GM23338 (cell line): ENCODE measurements at places on chromosomes 3 and 15. TPM values are rescaled to one million over a fixed set of nuclear protein-coding genes. Genes with fewer than 3 reads are reported as not detected.

GRCh38 chr15:67152429-67152828 is 87.0 kb downstream of the SMAD3 start:
- 0 out of 2 replicates have a peak, but pooled peaks cover 4% of the 10 kb centered on the region for H3K27me3 ChIP-seq
- DNase-seq = no peak
- no peak overlapping the region for H3K4me3 ChIP-seq
- peak overlapping the region; percentile 22; the same call in 1 of the 2 replicates for H3K27ac ChIP-seq
- H3K36me3 ChIP-seq = no peaks in the 10 kb centered on the region

DNA sequence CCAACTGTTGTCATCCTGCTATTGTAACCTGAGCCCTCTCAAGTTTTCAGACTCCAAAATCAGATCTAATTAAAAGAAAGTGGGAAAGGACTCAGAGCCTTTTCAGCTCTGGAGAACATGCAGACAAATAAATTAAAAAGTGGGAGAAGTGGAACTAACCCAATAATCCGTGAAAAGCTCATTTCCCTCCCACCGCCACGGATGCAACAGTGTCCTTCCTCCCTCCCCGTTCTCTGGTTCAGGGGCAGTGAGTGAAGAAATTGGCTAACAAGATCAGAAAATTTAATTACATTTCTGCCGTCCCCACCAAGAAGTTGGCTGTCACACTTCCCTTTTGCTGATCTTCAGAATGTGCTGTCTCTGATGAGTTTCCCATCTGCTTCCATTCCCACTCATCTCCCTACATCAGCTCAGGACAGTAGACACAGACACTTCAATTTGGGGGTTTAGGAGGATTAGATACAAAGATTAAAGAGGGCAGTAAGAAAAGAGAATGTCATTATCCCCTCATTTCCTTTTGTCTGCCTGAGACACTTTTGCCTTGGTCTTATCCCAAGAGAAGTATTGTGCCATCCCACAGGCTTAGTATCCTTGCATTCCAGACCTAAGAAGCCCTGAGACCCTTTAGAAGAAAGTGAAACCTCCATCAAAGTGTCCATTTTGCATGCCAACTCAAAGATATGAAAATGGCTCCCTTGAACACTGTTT is 335.7 kb upstream of the PPP2R3A start:
- H3K4me3 ChIP-seq = no peak overlapping the region
- DNase-seq = no peak
- H3K27me3 ChIP-seq = no peaks in the 10 kb centered on the region
- H3K4me1 ChIP-seq = no peaks in the 10 kb centered on the region
- no peaks in the 10 kb centered on the region for H3K36me3 ChIP-seq

GRCh38 chr3:183826448-183827250 is 1.3 kb upstream of the MAP6D1 start:
- H3K27me3 ChIP-seq = peaks cover 13% of the 10 kb centered on the region
- no peak overlapping the region for H3K4me3 ChIP-seq
- DNase-seq = peak; percentile 29
- no peaks in the 10 kb centered on the region for H3K36me3 ChIP-seq

- H3K36me3 ChIP-seq = no peaks in the 10 kb centered on the region
- DNase-seq = no peak
- no peaks in the 10 kb centered on the region for H3K27me3 ChIP-seq
- peaks cover 13% of the 10 kb centered on the region for H3K4me1 ChIP-seq
Observed at GRCh38 chr15:90055182-90055581, 47.1 kb downstream of the IDH2 start.

GRCh38 chr3:185555101-185555501 is 2.7 kb upstream of the LIPH start:
- H3K4me1 ChIP-seq = peaks cover 7% of the 10 kb centered on the region; the same call in 1 of the 2 replicates
- DNase-seq = no peak
- H3K36me3 ChIP-seq = no peaks in the 10 kb centered on the region
- no peaks in the 10 kb centered on the region for H3K27me3 ChIP-seq
- H3K27ac ChIP-seq = no peak overlapping the region

DNA sequence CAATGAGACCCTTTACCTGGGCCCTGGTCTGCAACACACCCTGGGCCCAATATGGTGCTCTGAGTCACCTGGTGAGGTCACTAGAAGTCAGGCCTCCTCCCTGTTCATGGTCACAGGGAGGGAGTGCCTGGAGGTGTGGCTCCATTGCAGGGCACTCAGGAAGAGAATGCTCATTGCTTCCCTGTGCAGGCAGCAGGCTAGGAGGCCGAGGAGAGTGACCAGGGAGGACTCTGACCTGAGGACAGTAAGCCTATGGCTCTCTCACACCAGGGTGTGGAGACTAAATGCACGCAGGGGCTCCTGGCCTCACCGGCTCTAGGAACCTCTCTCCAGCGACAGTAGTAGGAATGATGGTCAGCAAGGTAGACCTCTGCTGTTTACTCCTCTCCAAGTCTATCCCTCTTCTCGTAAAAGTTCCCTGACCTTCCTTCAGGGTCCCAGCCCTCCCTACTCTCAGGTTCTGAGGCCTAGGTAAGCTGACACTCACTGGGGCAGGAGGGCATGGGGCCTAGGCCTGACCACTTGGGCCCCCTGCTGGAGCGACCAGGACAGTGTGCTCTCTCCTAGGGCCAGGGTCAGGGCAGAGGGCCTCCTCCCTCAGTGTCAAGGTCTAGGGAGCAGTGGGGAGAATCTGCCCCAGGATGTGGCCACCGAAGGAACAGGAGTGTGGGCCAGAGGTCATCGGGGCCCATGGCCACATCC is 9.6 kb upstream of the SLCO2A1 start:
- DNase-seq = peak; percentile 66
- no peak overlapping the region for H3K4me3 ChIP-seq
- no peak overlapping the region for H3K27ac ChIP-seq

DNA sequence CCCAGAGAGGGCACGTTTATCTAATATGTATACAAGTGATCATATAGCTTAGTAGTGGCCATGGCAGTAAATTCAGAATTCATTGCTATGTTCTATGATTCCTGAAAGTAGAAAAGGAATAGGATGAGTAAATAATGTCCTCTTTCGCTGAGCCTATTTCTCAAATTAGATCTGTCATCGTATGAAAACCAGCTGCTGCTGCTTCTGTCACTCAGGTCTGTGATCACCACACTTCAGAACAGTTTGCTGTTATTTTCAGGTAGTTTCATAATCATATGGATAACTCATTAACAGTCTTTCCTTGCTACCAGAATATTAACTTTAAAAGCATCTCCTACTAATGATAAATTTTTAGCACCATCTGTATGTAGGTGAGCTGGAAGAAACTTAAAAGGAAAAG is 289.1 kb upstream of the AZI2 start:
- H3K27me3 ChIP-seq = no peaks in the 10 kb centered on the region
- H3K27ac ChIP-seq = no peak overlapping the region

DNA sequence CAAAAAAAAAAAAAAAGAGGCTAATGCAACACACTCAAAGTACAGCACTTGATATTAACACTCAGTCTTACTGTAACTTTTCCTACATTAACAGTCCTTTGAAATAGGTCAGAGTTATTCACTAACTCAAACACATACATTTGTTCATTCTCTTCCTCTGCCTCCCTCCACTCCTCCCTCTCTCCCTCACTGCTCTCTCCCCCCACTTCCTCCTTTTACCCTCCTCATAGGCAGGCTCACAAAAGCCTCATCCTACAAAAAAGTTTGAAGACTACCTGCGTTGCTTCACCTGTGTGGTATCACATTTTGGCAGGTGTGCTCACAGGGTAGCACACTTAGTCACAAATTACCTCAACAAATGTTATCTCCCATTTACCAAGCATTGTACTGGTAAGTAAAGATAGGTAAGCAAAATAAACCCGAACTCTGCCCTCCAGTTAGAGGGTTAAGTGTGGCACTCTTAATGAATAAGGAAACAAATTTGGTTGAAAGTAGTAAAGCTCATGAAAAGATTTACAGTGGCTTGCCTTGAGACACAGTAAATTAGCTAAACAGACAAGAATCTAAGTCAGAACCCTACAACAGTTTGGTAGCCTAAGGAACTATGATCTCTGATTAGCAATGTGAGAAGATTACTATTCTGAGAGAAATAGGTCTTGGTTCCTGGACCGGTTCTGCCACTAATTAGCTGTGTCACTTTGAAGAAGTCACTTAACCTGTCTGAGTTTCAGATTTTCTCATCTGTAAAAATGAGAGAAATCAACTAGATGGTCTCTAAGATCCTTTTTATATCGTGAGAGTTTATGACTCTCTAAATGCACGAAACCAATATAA is 151.0 kb upstream of the MLF1 start:
- no peaks in the 10 kb centered on the region for H3K27me3 ChIP-seq
- H3K27ac ChIP-seq = no peak overlapping the region
- no peaks in the 10 kb centered on the region for H3K36me3 ChIP-seq
- no peak overlapping the region for H3K4me3 ChIP-seq

GRCh38 chr3:74520895-74521294 is 93.6 kb downstream of the CNTN3 start:
- H3K4me1 ChIP-seq = no peaks in the 10 kb centered on the region
- no peaks in the 10 kb centered on the region for H3K27me3 ChIP-seq

- peaks cover 10% of the 10 kb centered on the region for H3K4me1 ChIP-seq
- no peak overlapping the region for H3K4me3 ChIP-seq
- H3K36me3 ChIP-seq = no peaks in the 10 kb centered on the region
- H3K27ac ChIP-seq = no peak overlapping the region
- DNase-seq = peak; percentile 51
Observed at GRCh38 chr3:157819270-157820156, 286.7 kb downstream of the SHOX2 start.

- H3K36me3 ChIP-seq = peaks cover 8% of the 10 kb centered on the region
- H3K4me3 ChIP-seq = no peak overlapping the region
- 0 out of 2 replicates have a peak, but pooled peaks cover 7% of the 10 kb centered on the region for H3K4me1 ChIP-seq
- H3K27me3 ChIP-seq = no peaks in the 10 kb centered on the region
- no peak overlapping the region for H3K27ac ChIP-seq
Observed at GRCh38 chr3:194481525-194482195, 5.1 kb downstream of the ATP13A3 start.

DNA sequence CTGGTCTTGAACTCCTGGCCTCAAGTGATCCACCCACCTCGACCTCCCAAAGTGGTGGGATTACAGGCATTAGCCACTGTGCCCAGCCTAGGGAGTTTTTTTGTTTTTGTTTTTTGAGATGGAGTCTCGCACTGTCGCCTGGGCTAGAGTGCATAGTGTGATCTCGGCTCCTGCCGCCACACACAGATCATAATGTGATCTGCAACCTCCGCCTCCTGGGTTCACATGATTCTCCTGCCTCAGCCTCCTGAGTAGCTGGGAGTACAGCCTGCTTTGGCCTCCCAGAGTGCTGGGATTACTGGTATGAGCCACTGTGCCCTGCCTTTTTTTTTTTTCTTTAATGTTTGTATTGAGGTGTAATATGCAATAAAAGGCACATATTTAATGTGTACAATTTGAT is 78.2 kb downstream of the SMAD3 start:
- 0 out of 2 replicates have a peak, but pooled peaks cover 4% of the 10 kb centered on the region for H3K27me3 ChIP-seq
- DNase-seq = no peak
- no peak overlapping the region for H3K4me3 ChIP-seq
- H3K4me1 ChIP-seq = peaks cover 69% of the 10 kb centered on the region
- H3K27ac ChIP-seq = no peak overlapping the region
- H3K36me3 ChIP-seq = no peaks in the 10 kb centered on the region

- H3K4me3 ChIP-seq = no peak overlapping the region
- DNase-seq = no peak
- no peaks in the 10 kb centered on the region for H3K4me1 ChIP-seq
Observed at GRCh38 chr3:98930413-98930812, 28.9 kb upstream of the DCBLD2 start.

GRCh38 chr3:31482493-31483200 is 50.1 kb upstream of the STT3B start:
- no peak for DNase-seq
- H3K27me3 ChIP-seq = no peaks in the 10 kb centered on the region
- no peaks in the 10 kb centered on the region; the same call in 1 of the 2 replicates for H3K4me1 ChIP-seq
- H3K36me3 ChIP-seq = no peaks in the 10 kb centered on the region
- no peak overlapping the region for H3K27ac ChIP-seq
- H3K4me3 ChIP-seq = no peak overlapping the region

- H3K4me3 ChIP-seq = no peak overlapping the region
- DNase-seq = no peak
- no peaks in the 10 kb centered on the region for H3K36me3 ChIP-seq
- H3K4me1 ChIP-seq = no peaks in the 10 kb centered on the region
- H3K27me3 ChIP-seq = no peaks in the 10 kb centered on the region
- no peak overlapping the region for H3K27ac ChIP-seq
Observed at GRCh38 chr3:10561162-10561945, 56.0 kb upstream of the ATP2B2 start.

DNA sequence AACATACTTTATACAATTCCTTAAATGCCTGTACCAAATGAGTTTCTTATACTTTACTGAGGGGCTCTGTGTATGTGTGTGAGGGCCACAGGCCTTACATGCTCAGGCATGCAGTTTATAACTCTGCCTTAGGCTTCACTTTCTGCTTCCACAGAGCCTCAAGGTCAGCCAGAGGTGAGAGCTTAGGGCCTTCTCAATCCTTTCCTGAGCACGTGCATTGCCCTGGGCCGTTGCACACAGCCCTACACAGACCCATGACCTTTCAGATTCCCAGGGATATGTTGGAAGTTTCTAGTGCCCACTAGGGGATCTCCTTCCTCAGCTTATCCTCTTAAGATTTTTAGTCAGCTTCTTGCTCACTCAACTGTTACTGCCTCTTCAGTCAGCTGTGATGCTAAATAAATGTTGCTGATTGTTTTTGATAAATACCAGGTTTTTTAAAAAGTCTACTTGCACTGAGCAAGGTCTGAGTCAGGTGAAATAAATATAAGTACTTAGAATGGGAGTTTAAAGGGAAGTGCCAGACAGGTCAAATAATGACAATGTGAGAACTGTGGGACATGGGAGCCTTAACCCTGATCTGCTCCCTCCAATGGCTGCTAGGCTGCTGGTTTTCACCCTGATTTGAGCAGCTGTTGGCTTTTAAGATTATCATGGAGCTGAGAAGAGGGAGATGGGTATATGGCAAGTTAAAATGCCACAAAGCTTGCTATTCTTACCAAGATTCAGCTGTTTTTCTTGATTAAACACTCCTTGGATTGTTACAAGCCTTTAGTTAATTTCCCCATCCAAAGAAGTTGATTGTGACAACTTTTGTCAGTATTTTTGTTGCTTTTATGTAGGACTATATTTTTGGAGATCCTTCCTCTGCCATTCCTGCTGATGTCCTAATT is 169.5 kb downstream of the PLD1 start:
- H3K27me3 ChIP-seq = no peaks in the 10 kb centered on the region
- no peak overlapping the region for H3K4me3 ChIP-seq
- H3K4me1 ChIP-seq = no peaks in the 10 kb centered on the region
- H3K36me3 ChIP-seq = no peaks in the 10 kb centered on the region
- H3K27ac ChIP-seq = no peak overlapping the region
- DNase-seq = peak; percentile 49

WNT5A gene
- 0.53 and 0.82 TPM in 2 replicates for polyA plus RNA-seq

EPHA6 gene
- 0.35 and 0.37 TPM in 2 replicates for polyA plus RNA-seq

ITIH1 gene
- not detected in 2 replicates for polyA plus RNA-seq

SPINT1 gene
- 38.6 and 41.3 TPM in 2 replicates for polyA plus RNA-seq

SIDT1 gene
- not detected in 2 replicates for polyA plus RNA-seq

CFAP100 gene
- not detected in 2 replicates for polyA plus RNA-seq

EFCAB12 gene
- 0.17 and 0.65 TPM in 2 replicates for polyA plus RNA-seq

C15orf61 gene
- polyA plus RNA-seq = 5.9 and 7.8 TPM in 2 replicates

MYLK gene
- polyA plus RNA-seq = 11.5 and 13.2 TPM in 2 replicates

SERPINI2 gene
- polyA plus RNA-seq = 0.57 and 0.68 TPM in 2 replicates

GREM1 gene
- 0.21 and 0.27 TPM in 2 replicates for polyA plus RNA-seq

CAMP gene
- polyA plus RNA-seq = not detected in 2 replicates

CADM2 gene
- 31.5 and 47.5 TPM in 2 replicates for polyA plus RNA-seq

RTP3 gene
- polyA plus RNA-seq = 0.16 TPM in 1 of 2 replicates, not detected in the other
